ENCODE measurements at places on chromosomes 7 and 10.
A peak's percentile ranks its signal among the peaks of the same experiment; 100 is the strongest.

DNA sequence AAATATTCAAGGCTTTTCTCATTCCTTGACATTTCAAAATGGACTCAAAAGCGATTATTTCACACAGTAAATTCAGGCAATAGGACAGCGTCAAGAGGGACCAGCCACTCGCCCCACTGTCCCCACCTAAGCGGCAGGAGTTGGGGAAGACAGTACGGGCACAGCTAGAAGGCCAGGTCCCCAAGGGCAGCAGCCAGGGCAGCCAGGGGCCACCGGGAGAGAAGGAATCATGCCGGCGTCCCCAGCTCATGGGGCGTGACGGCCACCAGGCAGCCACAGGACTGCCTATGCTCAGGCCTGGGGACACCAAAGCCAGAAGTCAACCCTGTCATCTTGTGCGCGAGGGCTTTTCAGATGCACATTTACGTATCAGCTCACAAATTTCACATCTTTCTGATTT is 225.7 kb upstream of the PPP2R2D start:
- no peak overlapping the region for H3K27ac ChIP-seq
- H3K4me1 ChIP-seq: no peaks in the 10 kb centered on the region
- no peak for DNase-seq
- no peaks in the 10 kb centered on the region for H3K36me3 ChIP-seq
- H3K4me3 ChIP-seq: no peak overlapping the region

DNA sequence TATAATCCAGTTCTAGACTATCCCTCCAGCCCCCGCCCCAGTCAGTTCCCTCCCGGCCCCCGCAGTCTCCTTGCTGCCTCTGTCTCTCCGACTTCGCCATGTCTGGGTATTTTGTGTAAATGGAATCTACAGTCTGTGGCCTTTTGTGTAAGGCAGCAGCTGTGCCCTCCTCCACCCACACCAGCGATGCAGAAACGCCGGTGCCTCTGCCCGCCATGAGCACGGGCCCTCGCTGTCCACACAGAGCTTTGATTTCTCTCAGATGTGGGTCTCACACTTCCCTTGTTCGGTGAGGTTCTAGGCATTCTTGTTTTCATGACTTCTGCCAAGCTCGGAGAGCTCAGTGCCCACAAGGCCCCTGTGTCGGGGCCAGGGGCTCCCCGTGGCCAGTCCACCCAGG is 37.8 kb downstream of the NKX6-2 start:
- no peaks in the 10 kb centered on the region for H3K4me1 ChIP-seq
- no peaks in the 10 kb centered on the region for H3K36me3 ChIP-seq
- no peak for DNase-seq

DNA sequence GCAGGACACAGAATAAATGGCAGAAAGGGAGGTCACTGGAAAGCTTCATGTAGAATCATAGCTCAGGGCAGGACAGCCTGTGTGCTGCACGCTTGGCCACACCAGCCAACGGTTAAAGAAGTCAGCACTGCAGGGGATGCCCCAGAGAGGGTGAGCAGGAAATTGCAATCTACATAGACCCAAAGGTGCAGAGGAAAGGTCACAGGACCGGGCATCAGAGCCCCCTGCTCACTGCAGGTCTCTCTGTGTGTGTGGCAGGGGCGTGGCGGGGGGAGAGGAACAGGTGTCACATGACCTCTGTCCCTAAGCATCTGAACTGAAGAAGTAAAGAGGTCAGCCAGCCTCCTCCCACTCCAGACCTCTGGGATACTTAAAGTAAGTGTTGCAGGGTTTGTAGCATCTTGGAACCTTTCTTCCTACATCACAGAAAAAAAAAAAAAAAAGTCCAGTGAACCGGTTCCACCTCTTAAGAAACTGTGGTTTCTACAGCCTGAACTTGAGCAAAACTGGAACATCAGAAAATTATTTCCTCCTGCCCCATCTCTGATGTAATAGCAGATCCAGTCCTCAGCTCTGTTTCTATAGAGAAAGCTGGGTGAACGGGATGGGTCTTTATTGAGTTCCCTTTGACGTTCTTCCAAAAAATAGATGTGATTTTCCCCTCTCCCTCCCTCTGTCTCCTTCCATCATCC is 64.3 kb downstream of the RGS10 start:
- no peaks in the 10 kb centered on the region for H3K36me3 ChIP-seq
- H3K4me3 ChIP-seq: peak overlapping the region; percentile 17
- peak; percentile 67 for DNase-seq
- H3K27ac ChIP-seq: peak overlapping the region; percentile 49
- peaks cover 33% of the 10 kb centered on the region for H3K4me1 ChIP-seq

- DNase-seq: no peak
- no peaks in the 10 kb centered on the region for H3K27me3 ChIP-seq
- no peaks in the 10 kb centered on the region for H3K36me3 ChIP-seq
Observed at GRCh38 chr7:70042533-70042932, 444.3 kb downstream of the AUTS2 start.
